ENCODE measurements at places on chromosomes 2 and 18.

- DNase-seq = no peak
These were observed 5.3 kb upstream of the ARHGAP15 start for GRCh38 chr2:143123911-143124310.

DNA sequence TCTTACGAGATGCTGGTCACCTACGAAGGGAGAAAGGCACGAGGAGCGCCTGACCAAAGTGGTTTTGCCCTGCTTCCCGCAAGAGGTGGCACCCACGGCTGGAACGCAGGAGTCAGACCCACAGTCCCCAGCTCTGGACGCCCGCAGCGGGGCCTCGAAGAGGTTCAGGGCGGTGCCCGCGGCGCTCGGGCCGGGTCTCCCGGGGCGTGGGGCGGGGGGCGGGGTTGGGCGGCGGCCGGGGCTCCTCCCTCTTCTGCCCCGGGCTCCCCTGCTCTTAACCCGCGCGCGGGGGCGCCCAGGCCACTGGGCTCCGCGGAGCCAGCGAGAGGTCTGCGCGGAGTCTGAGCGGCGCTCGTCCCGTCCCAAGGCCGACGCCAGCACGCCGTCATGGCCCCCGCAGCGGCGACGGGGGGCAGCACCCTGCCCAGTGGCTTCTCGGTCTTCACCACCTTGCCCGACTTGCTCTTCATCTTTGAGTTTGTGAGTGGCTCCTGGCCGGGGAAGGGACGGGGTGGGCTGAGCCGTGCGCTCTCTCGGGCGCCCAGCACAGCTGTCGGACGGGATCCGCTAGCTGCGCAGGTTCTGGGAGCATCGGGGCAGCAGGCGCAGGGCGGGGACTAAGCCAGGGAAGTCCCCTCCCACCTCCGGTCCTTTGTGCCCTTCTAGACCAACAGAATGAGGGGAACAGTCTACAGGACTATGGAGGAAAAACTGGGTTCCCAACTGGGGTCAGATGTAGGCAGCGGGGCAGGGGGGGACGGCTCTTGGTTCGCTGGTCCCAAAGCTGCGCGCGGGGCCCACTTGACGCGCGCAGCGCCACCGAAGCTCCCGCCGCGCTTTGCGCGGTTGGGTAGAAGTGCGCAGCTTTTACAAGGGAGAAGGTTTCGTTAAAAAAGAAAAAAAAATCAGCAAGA, at the start of gene MAL:
MAL (plus strand) TSS at position 303 of the 914 bp plus-strand sequence; CDS start at position 388, 85 bp downstream.
- peak; percentile 58 for DNase-seq

DNA sequence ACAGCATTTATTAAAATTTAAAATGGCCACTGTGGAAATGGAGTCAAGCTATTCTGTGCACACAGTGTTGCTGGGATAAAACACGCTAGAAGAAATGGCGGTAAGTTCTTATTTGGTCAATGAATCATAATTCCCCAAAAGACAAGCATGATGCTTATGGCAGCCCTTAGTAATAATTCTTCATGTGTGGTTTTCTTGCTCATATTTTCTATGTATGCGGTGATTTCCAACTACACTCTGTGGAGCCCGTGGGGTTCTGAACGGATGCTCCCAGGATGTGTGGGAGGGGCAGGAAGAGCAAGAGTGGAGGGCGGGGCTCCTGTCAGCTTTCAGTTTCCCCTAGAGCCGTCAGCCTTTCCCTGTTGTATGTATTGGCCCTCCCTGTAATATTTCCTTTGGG, 91.7 kb upstream of the RMDN2 start:
- peak; percentile 79 for DNase-seq

- no peak for DNase-seq
These were observed 293.0 kb downstream of the RDH14 start for GRCh38 chr2:18267501-18267900.

- no peak for DNase-seq
These were observed 48.3 kb upstream of the PLA2R1 start for GRCh38 chr2:160110674-160111239.

- DNase-seq = no peak
These were observed 141.5 kb downstream of the B3GNT2 start for GRCh38 chr2:62337403-62337802.

DNA sequence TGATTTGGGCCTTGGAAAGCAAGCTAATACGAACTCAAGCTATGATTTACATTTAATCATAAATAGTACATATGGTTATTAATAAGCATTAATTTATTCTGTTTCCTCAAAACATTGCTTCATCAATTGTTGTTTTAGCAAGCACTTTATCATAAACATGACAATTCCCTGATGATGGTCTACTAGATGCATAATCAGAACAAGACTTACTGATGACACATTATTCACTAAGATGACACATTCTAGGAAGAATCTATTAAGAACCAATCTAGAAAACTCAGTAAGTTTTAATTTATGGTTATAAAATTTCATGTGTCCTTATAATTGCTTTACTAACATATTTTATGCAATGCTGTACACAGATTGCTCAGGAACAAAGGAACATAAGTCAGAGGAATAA, 815.2 kb downstream of the ERBB4 start:
- no peak for DNase-seq

All from activated CD4-positive, alpha-beta T cell treated with anti-CD3 and anti-CD28 coated beads, Interleukin-2, amount 50 U/mL, for 16 hours (primary cell).